ENCODE measurements at places on chromosomes 11 and 22. TPM values are rescaled to one million over a fixed set of nuclear protein-coding genes. Genes with fewer than 3 reads are reported as not detected.

Gene KDELR3
- total RNA-seq, result 9.2 TPM

Gene SYTL2
- 12.4 TPM for total RNA-seq

Gene OR4C45
- total RNA-seq, result not detected

Gene PHLDB1
- 108 TPM for total RNA-seq

Gene OR9Q2
- total RNA-seq, result not detected

Gene CRYAB
- 4,044 TPM for total RNA-seq

Gene C11orf65
- 0.94 TPM for total RNA-seq

Gene BTG4
- total RNA-seq, result not detected

DNA sequence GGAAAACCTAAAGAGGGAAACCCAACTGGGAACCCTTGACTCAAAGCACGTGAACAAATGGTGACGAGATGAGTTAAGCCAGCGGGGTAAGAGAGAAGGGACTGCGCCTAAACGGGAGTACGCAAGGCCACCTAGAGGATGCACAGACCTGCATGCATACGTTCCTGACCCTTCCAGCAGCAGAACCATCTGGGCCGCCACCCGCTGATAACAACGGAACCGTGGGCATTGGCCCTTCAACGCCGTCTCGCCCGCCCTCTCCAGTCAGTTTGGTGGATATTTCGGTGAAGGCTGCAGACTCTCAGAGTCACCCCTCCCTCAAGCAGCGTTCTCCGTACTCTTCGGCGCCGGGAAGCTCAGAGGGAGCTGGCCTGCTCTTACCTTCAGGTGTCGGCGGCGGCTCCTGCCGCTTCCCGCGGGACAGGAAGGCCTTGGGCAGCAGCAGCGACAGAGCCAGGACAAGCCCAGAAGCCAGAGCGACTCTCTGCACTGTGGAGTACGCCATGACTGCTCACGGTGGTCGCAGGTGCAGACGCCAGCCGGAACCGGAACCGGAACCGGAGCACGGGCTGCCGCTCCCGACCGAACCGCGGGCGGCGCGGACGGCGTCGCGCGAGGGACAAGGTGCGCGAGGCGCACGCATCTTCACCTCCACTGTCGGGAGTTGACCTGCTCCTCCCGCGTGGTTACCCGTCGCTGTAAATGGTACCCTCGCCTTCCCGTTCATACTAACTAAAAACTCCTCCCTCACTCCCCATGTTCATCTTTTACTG lies at the start of gene RIC3:
RIC3 (minus strand) TSS at position 541 of the 773 bp plus-strand sequence; CDS start at position 505, 36 bp downstream.
- peak; percentile 57 for DNase-seq

DNA sequence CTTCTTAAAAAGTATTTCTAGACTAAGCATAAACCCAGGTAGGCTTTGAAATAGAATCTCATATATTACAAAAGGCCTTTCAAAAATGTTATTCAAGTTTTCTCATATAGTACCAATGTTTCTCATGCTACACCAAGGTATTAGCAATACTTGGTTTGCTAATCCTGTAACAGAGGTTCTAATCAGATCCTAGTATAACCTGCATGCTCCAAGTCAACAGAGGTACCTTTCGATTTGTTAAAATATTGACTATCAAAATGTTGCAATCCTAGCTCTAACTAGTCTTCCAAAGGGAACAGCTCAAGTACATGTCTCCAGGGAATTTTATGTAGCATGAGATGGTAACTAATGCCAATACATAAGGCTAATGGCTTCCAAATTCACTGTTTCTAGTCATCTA lies 98.1 kb upstream of the APOA1 start:
- DNase-seq, result no peak

DNA sequence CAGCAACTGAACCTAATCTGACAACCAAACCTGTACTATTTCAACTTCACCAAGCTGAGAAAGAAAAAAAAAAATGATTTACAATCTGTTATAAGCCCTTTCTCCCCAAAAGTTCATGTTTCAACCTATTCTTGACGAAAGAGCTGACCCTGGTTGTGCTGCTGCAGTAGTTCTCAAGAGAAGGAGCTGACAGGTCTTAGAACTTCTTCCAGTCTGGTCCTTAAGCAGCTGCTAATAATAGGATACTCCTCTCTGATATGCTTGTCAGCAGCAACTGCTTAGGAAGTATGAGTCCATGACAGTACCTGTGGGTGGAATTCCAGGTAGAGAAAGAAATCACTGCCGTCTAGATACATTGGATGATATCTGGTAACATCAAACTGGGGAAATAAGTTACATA lies 735.1 kb upstream of the CCDC90B start:
- DNase-seq, result no peak

DNA sequence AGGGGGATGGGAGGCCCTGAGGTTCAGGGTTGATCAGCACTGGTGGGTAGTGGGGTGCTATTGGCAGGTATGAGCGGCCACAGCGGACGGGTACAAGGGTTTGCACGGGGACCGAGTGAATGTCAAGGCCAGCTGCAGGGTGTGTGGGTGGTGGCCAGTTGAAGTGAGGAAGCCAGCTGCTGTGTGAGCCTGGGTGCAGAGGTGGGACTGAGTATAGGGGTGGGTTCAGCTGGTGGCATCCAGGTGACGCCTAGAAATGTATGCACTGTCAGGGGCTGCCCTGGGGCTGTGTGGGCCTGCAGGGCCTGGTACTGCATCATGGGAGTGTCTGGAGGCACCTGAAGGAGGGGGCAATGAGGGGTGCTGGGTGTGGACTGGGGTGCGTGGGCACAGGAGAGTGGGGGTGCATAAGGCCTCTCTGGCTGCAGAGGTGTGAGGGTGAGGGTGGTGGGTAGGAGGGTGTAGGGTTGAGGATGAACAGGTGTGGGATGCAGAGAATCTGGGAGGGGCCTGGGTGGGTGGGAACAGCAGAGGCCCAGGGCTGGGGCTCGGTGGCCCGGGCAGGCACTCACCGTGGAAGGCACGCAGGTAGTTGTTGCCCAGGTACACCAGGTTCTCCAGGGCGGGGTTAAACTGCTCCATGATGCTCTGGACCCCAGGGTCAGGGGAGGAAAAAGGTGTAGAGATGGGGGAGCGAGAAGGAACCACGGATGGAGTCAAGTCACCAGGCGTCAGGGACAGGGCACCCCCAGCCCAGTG lies 1.7 kb downstream of the BAIAP2L2 start:
- DNase-seq, result no peak

DNA sequence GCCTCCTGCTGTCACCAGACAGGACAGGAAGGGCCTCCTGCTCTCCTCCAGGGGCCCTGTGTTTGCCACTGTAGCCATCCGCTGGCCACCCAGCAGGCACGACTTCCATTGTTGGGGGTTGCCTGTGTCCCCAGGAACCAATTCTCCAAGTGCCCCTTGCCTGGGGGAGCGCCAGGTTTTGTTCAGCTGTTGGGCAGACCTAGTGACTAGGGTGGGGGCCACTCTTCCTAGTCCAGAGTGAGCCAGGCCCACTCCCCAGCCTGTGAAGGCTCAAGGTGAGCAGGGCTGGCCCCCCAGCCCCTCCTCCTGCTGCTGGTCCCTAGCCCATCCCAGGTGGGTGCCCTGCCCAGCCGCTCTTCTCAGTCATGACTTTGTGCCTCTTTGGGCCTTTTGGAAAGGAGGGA lies 30.9 kb downstream of the OSBPL5 start:
- DNase-seq, result peak; percentile 21

- DNase-seq, result no peak
These were observed 49.1 kb downstream of the JAM3 start for GRCh38 chr11:134118006-134118405.

GRCh38 chr11:94926698-94927237 lies 46.6 kb downstream of the CWC15 start:
- peak; percentile 91 for DNase-seq

GRCh38 chr11:36432093-36432469 lies 78.0 kb downstream of the TRAF6 start:
- DNase-seq, result no peak

DNA sequence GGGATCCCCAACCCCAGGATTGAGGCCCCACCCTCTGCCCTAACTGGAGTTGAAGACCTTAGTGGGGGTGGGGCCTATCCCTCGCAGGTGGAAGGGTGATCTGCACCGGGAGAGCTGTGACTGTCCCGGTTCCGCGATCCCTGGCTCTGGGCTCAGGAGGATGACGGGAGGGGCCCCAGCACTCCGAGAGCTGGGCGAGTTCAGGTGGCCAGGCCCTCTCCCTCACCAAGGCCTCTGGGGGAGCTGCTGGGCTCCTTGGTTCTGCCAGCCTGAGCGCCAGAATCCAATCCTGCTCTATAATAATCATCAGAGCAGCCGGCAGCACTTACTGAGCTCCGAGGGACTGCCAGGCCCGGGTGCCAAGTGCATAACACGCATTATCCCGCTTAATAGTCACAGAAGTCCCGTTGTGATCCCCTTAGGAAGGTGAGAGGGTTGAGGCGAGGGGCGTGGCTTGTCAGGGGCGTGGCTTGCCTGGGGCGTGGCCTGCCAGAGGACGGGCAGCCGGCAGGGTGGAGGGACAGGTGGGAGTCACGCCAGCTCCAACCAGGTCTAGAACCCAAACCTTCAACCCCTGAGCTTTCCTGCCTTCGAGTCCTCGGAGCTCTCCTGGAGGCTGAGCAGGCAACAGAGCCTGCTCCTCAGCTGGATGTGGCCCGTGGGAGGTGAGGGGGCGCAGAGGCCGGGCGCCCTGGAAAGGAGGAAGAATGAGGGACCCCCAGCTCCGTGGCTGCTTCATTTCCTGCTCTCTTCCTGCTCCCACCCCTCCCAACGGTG lies 7.3 kb upstream of the SYT7 start:
- peak; percentile 57 for DNase-seq

DNA sequence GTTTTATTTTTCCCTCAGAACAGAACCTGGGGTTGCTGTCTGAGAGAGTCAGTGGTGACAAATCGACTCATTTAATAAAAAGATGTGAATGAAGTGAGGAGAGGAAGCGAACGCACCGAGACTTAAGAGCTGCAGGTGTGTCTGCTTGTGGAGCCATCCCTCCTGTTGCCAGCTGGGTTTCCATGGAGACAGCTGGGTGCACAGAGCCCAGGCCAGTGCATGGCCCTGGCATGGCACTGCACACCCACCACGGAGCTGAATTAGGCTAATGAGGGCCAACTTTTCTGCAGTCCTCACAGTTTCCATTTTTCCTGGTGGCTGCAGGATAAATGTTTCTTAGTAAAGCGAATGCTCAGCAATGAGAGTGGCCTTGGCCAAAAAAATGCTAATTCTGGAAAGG lies 750.2 kb downstream of the OPCML start:
- DNase-seq, result no peak

DNA sequence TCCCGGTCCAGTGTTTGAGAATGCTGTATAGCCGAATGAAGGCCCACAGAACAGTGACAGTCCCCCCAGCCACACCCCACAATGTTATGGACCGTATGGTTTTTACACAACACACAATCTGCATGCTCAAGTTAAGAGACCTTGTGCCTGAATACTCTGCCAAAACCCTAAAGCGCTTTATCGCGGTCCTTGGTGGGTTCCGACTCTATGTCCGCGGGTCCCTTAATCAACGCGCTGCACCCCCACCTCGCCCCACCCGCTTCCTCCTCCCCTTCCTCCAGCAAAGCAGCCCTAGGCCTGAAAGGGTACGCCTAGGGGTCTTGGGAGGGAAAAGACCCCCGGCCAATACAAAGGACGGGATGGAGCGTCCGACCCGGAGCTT lies 442 bp downstream of the COPB1 start:
- peak; percentile 46 for DNase-seq

DNA sequence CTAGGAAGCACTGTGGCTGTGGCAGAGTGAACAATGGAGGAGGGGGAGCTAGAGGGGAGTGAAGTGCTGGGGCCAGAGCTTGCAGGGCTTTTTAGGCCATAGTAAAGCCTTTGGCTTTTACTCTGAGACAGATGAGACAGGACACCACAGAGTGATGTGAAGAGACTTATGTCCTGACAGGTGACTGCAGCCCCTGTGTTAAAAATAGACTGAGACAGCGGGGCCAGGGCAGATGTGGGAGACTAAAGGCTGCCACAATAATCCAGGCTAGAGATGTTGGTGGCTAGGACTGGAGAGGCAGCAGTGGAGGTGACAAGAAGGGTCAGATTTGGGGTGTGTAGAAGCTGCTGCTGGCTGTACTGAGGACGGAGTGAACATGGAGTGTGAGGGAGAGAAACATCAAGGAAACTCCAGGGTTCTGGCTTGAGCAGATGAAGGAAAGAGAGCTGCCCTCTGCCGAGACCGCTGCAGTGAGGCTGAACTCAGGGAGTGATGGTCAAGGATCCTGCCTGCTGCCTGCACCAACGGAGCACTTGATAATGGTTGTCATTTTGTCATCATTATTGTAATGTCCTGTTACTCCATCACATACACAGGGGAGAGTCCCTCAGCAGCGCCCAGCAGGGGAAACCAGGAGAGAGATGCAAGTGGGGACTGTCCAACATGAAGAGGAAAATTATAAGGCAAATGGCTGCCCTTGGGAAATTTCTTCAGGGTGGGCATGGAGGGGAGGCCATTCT lies 27.4 kb downstream of the SLC43A1 start:
- DNase-seq, result no peak
